ENCODE measurements at places on chromosomes 11 and 22.
A peak's percentile ranks its signal among the peaks of the same experiment; 100 is the strongest.

GRCh38 chr22:27625769-27626674 lies 175.5 kb downstream of the MN1 start:
- DNase-seq: no peak

DNA sequence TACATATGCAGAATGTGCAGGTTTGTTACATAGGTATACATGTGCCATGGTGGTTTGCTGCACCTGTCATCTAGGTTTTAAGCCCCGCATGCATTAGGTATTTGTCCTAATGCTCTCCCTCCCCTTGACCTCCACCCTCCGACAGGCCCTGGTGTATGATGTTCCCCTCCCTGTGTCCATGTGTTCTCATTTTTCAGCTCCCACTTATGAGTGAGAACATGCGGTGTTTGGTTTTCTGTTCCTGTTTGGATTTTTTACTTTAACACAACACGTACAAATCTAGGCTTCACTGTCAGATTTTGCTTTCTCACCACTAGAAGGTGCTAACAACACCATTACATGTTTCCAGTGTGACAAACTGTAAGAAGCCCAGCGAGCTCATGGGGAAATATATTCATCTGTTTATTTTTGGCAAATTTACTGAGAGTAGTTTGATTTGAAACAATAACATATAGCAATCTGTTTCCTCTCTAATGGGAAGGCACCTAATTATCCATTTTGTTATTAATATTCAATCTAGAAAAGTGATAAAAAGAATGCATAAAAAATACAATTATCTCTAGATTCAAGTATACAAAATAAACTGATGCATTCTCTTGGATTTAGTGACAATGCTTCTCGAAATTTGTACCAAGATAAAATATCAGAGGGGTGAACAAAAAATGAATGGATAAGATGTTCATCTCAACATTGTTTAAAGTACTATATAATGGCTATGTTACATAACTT lies 23.2 kb upstream of the BIRC3 start:
- no peak for DNase-seq

GRCh38 chr11:99773646-99774045 lies 752.9 kb downstream of the CNTN5 start:
- no peak for DNase-seq

DNA sequence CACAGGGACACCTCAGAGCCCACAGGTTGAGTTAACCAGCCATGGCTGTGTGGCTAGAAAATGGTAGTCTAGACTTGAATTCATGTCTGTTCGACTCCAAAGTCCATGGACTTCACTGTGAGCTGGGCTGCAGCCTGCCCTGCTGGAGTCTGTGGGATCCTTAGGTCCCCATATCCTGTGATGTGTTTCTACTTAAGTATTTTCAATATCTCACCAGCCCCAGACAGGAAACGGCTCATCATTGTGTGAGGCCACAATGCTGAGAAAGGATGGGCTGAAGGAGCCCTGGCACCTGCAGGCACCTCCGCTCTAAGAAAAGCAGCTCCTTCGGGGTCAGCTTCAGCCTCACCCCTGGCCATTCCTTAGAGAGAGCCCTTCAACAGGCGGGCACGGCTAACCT lies 93.1 kb downstream of the NAT10 start:
- no peak for DNase-seq

GRCh38 chr22:46068593-46069491 lies 81.5 kb upstream of the PPARA start:
- DNase-seq: no peak

GRCh38 chr11:126104420-126104819 lies 41.8 kb upstream of the CDON start:
- DNase-seq: no peak

- no peak for DNase-seq
Measured at GRCh38 chr22:44450503-44450902, 47.5 kb downstream of the RTL6 start.

DNA sequence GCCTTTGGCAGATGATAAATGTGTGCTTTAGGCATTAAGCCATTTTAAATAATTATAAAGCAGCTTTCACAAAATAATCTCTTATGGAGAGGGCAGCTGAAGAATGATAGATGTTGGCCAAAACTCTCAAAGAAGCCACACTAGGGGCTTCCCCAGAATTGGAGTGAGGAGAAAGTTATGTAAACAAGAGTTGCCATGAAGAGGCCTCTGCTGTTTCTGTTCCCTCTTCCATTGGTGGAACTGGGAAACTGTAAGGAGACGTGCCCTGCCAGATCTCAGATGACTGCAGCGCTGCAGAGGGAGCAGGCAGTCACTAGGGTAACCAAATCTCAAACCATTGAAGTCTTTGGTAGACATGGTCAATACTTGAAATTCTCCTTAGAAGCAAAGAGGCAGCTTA lies 19.4 kb upstream of the APLP2 start:
- DNase-seq: no peak

- no peak for DNase-seq
Measured at GRCh38 chr11:15095736-15096228, 18.9 kb upstream of the INSC start.

- DNase-seq: no peak
Measured at GRCh38 chr11:69307871-69308431, 14.0 kb downstream of the MYEOV start.

DNA sequence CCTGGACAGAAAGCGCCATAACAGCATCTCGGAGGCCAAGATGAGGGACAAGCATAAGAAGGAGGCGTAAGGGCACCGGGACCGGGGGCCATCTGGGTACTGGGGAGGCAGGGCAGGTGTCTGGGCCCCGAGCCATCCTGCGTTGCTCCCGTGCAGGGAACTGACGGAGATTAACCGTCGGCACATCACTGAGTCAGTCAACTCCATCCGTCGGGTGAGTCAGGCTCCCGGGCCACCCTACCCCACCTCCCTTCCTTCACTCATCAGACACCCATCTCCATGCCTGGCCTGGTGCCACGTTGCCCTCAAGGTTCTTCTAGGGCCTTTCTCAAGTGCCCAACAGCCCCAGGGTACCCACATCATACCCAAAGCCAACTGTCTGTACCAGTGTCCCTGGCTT lies 15.0 kb downstream of the PLCB3 start:
- no peak for DNase-seq

DNA sequence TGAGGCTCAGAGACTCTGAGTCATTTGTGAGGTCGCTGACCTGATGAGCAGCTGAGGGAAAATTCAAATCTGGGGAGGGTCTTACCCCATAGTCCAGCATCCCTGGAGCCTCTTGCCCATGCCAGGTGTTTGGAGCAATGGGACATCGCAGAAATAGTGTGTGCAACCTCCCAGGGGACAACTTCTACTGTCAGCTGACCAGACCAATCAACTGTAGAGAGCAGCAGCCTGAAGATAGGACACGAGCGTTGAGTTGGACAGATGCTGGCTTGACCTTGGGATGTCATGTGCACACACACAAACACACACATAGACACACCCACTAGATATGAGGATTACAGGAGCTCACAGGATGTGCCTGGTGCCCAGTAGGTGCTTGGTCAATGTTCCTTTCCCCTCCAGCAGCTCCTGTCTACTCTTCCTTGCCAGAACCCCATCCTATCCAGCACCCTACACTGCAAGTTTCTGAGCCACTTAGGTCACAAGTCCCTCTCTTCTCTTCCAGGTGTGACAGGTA lies 59.1 kb upstream of the MPEG1 start:
- no peak for DNase-seq

- DNase-seq: no peak
Measured at GRCh38 chr11:35116245-35116644, 22.7 kb upstream of the CD44 start.

- no peak for DNase-seq
Measured at GRCh38 chr22:36395915-36396314, 8.1 kb upstream of the MYH9 start.

DNA sequence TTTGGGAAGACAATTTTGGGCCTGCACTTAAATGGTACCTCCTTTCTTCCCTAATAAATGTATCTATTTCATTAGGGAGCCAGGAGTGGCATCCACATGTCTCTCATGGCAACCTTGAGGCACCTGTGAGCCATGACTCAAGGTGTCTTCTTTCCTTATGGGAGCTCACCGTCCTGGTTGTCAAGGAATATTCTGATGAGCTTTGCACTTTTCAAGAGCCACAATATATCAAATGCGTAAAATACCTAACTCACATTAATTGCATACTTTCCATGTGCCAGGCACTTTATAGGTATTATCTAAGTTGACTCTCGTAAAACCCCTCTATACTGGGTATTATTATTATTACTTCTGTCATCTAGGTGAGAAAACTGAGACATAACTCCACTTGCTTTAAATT lies 32.5 kb downstream of the MUC15 start:
- DNase-seq: no peak

GRCh38 chr22:39300186-39300830 lies 19.1 kb downstream of the RPL3 start:
- DNase-seq: peak; percentile 45

GRCh38 chr22:47918276-47918921 lies 1155.9 kb downstream of the TBC1D22A start:
- DNase-seq: no peak

DNA sequence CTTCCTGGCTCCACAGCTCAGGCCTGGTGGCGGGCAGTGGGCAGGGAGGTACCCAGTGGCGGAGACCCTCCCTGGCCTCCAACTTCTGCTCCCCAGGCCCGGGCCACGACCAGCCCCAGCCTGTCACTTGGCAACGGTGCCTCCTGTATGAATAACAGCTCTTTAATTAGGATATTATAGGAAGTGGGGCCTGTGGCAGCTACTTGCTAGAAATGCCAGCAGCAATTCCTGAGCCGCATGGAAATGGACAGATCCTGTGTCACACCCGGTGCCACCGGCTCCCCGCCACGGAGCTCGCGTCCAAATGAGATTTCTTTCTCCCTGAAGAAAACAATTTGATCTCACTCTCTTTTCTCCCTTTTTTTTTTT lies 104.5 kb downstream of the CHST1 start:
- no peak for DNase-seq

DNA sequence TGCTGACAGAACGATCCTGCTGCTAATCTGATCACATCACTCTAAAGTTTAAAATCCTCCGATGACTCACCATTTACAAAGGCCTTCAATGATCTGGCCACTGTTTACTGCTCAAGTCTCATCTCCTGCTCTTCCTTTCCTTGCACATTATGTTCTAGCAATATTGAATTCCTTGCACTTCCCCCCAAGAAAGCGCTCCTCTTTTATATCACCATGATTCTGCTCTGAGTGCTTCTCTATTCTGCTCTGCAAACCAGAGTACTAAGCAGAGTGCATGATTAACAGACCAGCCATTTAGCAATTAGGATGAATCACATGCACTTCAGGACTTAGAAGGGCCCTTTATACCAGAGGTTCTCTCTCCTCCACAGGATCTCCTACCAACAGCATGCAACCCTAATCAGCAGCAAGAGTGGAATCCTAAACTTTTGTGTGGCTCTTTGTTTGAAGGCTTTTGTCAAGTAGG lies 1122.8 kb upstream of the CCDC90B start:
- no peak for DNase-seq

DNA sequence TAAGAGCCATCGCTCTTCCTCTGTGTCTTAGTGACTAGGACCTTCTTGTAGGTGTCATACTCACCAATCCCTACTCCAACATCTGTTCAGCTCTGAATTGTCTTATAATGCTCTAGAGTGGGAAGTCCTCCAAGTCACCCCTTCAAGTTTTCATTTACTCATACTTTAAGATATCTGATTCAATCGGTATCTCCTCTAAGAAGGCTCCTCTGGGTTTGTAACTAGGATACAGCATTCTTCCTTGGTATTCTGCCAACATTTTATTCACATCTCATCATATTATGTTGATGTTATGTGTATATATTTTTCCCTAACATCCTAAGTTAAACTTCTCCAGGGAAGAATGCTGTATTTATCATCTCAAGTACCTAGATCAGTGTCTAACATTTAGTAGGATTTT lies 662.1 kb downstream of the NTM start:
- no peak for DNase-seq

GRCh38 chr22:23179381-23180299 lies 669 bp upstream of the BCR start:
- peak; percentile 55 for DNase-seq

DNA sequence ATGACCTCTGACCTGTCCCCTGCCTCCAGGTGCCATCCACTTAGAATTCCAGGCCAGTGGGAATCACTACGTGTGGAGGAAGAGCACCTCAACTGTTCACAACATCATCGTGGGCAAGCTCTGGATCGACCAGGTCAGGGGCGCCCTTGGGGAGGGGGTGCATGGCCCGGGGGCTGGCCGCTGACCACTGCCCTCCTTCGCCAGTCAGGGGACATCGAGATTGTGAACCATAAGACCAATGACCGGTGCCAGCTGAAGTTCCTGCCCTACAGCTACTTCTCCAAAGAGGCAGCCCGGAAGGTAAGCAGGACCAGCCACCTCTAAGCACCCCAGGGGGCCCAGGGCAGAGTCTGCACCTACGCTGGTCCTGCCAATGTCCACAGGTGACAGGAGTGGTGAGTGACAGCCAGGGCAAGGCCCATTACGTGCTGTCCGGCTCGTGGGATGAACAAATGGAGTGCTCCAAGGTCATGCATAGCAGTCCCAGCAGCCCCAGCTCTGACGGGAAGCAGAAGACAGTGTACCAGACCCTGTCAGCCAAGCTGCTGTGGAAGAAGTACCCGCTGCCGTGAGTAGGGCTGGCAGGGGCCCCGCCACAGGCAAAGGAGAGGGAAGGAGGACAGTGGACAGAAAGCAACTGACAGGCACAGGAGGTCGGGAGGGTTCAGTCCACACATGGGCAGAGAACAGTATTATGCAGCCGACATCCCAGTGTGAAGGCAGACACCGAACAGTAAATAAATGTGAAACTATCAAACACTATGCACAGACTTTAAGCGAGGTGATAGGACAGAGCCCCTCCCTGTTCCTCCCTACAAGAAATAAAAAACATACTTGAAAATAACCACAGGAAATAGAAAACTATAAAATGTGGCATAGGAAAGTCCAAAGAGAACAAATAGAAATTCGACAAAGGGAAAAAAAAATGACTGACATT lies 74.9 kb downstream of the MORC2 start:
- DNase-seq: no peak

DNA sequence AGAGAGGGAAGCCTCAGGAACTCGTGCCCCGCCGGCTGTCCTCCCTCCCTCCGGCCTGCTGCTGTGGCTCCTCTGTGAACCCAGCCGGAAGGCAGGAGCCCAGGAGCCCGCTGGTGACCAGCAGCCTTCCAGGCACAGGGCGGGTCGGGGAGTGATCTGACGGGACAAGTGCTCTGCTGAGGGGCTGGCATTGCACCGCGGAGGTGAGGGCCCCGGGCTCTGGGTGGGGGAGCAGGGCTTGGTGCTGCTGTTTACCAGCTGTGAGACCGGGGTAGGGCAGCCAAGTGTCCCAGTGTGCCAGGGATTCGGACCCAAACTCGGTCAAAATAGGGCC lies 53.3 kb downstream of the FLRT1 start:
- no peak for DNase-seq

GRCh38 chr11:114713756-114714155 lies 35.4 kb downstream of the NXPE2 start:
- DNase-seq: no peak
